Camera-type eye (tissue), 1 donor: ENCODE measurements at places on chromosomes 4 and X. TPM values are rescaled to one million over a fixed set of nuclear protein-coding genes. Genes with fewer than 3 reads are reported as not detected.

Gene ARR3
- 9.8 TPM for total RNA-seq

Gene MRPL1
- 37.5 TPM for total RNA-seq

Gene GCNA
- total RNA-seq = 5.6 TPM

Gene PPAT
- 17.5 TPM for total RNA-seq

Gene NUP62CL
- 6.1 TPM for total RNA-seq

Gene PABPC4L
- 8.8 TPM for total RNA-seq

Gene FAM9C
- not detected for total RNA-seq

Gene OTOP1
- not detected for total RNA-seq

Gene CLIC2
- total RNA-seq = 4.8 TPM

Gene BEND4
- total RNA-seq = 5.5 TPM
